RPMI7951 (cell line): ENCODE measurements at places on chromosomes 12 and 14. TPM values are rescaled to one million over a fixed set of nuclear protein-coding genes. Genes with fewer than 3 reads are reported as not detected.

DNA sequence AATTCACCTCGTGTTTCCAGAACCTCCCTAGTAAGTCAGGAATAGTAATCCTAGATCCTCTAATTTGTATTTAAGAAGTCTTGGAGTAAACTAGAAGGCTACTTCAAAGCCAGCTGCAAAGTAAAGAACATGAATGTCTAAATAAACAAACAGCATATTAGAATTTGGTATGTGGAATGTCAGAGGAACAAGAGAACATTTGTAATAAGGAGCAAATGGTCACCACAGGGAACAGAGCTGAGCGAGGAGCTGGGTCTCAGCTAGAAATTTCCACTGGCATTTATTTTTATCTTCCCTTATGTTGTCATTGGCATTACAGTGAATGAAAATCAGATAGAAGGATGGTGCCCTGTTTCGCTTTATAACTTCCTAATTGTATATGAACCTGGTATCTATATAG, 50.2 kb downstream of the FRMD6 start:
- DNase-seq, result peak; percentile 11

DNA sequence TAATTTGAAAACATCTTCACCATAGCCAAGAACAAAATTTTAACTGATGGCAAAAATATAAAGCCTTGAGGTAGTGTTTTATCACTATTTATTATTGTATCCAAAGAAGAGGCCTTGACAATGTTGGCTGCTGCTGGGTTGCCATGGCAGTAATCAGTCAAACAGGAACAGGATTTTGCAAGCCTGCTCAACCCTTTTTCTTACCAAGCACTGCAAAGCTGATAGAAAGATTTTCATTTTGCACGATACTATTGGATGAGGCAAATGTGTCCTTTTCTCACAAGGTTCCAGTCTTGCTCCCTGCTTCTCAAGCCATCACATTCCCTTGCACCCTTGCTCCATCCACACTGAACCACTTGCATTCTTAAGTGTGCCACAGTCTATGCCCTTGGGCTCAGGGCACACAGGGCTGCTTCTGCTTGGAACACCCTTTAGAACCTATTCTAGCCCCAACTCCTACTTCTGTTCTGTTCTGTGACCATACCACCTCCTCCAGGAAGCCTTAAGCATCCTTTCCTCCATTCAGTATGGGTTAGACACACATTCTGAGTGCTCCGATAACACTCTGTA, 76.5 kb upstream of the AMIGO2 start:
- peak; percentile 24 for DNase-seq

DNA sequence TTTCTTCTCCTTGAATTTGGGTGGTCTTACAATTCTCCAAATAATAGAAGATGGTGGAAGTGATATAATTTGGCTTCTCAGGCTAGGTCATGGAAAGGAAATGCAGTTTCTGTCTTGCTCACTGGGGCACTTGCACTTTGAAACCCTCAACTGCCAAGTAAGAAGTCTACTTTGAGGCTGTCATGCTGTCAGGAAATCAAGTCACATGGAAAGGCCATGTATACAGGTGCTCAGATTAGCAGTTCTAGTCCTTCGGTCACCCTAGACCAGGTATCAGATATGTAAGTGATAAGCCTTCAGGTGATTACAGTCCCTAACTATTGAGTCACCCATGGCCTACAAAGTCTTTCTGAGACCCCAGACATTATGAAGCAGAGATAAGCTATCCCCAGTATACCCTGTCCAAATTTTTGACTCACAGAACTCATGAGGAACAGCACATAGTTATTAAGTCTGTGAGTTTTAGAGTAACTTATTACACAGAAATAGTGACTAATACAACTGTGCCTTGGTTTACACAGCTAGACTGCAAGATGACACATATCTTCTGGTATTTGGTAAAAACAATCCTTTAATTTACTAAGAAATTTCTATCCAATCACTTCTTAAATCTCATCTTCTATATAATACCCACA, 26.3 kb upstream of the BBS10 start:
- DNase-seq, result no peak

GRCh38 chr14:50871914-50872732, at the start of gene ABHD12B:
TSS of gene ABHD12B (plus strand) at chr14:50872053. CDS start at chr14:50872175, 122 bp downstream.
- peak; percentile 5 for DNase-seq

GRCh38 chr12:88693837-88694445, 113.7 kb upstream of the KITLG start:
- no peak for DNase-seq

- DNase-seq, result no peak
Observed at GRCh38 chr12:131085816-131086591, 132.3 kb downstream of the ADGRD1 start.

GRCh38 chr12:82687021-82688011, 610 bp downstream of the TMTC2 start:
- peak; percentile 10 for DNase-seq

DNA sequence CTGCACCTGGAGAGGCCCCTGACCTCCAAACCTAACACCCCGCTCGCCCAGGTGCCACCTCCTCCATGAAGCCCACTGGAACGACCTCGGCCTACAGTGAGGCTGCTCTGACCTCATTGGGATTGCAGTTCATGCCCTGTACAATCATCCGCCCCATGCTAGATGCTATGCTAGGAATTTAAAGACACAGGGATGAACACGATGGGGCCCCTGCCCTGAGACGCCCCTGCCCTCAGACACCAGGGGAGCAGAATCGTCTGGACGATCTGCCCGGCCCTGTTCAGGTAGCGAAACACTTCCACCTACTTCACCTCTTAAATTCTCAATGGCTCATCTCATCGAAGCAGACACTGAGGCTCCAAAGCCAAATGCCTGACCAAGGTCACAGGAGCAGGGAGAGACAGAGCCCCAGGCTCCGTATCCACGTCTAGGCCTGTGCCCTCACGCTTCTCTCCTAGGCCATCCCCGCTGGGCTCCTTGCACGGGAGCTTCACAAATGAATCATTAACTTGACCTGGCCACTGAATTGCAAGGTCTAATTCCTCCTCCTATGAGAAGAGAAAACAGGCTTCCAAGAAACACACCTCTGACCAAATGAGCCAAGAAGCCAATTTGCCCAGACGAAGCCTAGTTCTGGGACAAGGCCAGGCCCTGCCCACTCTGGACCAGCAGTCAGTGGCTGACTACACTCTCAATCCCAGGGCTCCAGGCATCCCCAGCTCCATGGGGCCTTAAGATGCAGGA, 35.2 kb downstream of the SCARB1 start:
- peak; percentile 67 for DNase-seq

GRCh38 chr12:41206298-41206697, 18.2 kb downstream of the PDZRN4 start:
- DNase-seq, result no peak

- DNase-seq, result peak; percentile 16
Observed at GRCh38 chr14:63933110-63933509, 80.3 kb downstream of the SYNE2 start.

- no peak for DNase-seq
Observed at GRCh38 chr12:132218915-132219314, 74.7 kb downstream of the NOC4L start.

DNA sequence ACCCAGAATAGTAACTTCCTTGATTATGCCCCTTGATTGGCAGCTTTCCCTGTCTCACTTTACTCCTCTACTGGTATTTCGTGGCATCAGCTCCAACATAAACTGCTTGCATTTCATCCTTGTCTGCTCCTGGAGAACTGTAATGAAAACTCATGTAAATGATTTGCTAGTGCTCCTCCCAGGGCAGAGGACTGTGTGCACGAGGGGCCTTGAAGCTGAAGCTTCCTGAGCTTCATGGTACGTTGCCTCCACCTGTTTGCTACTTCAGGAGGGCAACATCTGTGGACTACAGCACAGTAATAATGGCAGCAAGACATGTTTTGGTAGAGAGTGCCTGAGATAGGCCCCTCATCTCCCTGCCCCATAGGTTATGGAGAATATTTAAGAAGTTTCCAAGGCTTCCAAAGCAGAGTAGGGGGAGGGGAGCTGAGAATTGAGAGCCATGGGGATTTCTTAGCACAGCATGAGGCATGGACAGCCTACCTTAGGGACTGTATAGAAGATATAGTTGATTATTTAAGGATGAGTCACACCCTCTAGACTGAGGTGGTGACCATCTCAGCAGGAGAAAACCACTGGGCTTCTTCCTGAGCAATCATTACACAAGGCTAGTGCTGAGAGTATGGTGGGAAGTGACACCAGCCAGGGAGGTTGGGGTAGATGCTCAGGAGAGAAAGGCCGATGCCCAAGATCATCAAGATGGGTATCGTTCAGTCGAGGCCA, 29.5 kb downstream of the CCDC198 start:
- no peak for DNase-seq

DNA sequence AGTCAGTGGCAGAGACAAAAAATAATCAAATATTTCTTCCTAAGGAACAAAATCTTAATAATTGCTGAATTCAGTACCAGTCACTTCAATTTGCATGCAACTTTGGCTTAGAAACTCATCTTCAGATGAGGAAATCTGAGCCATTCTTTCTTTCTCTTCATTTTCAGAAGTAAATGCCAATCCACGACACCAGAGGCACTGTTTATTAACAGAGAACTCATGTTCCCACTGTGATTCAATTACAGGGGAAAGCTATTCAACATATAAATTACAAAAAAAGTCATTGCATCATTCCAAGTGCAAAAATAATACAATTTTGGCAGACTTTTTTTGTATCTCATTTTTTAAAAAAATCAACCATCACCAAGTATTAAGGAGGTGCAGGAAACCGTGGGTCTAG, 816.1 kb upstream of the TMEM132C start:
- no peak for DNase-seq

GRCh38 chr14:69247676-69248440, 12.1 kb upstream of the GALNT16 start:
- no peak for DNase-seq

DNA sequence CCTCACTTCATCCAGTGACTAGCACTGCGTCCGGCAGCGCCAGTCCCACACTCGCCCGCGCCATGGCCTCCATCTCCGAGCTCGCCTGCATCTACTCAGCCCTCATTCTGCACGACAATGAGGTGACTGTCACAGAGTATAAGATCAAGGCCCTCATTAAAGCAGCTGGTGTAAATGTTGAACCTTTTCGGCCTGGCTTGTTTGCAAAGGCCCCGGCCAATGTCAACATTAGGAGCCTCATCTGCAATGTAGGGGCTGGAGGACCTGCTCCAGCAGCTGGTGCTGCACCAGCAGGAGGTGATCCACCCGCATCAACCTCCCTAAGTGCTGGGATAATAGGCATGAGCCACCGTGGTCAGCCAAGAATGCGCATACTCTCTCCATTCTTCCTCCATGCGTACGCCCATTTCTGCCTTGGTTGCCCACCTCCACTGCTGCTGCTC, 59.9 kb downstream of the IRF2BPL start:
- no peak for DNase-seq

DNA sequence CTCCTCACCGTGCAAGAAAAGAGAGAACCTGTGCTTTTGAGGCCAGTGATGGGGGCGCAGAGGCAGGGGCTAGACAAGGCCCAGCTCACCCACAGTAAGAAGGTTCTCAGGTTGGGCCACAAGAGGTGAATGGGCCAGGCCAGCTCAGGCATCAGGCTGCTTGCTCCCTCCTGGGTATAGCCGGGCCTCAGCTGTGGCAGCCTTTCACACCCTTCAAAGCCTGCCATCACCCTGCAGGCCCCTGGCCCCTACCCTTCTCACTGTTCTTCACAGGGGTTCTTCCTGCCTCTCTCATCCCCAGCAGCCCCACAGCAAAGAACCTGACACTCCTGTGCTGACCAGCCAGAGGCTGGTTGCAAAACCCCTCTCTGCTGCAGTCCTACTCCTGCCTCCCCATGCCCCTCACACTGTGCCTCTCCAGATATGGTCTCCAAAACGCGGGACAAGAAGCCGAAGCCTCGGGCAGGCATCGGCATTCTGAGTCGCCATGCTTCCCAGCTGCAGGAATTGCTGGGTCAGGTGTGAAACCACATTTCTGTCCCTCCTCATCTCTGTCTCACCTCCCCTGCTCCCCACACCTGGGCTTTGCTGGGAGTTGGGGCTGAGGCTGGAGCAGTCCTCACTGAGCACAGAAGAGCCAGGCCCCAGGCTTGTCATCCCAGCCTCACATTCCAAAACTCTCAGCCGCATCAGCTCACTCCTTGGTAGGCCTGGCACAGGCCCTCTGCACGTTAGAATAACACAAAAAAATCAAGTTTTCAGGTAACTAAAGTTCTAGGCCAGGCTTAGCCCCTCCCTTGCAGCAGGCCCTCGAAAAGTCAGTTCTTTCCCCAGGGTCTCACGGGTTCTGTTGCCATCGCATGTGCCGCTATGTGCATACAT, 6.9 kb upstream of the FAIM2 start:
- DNase-seq, result no peak

DNA sequence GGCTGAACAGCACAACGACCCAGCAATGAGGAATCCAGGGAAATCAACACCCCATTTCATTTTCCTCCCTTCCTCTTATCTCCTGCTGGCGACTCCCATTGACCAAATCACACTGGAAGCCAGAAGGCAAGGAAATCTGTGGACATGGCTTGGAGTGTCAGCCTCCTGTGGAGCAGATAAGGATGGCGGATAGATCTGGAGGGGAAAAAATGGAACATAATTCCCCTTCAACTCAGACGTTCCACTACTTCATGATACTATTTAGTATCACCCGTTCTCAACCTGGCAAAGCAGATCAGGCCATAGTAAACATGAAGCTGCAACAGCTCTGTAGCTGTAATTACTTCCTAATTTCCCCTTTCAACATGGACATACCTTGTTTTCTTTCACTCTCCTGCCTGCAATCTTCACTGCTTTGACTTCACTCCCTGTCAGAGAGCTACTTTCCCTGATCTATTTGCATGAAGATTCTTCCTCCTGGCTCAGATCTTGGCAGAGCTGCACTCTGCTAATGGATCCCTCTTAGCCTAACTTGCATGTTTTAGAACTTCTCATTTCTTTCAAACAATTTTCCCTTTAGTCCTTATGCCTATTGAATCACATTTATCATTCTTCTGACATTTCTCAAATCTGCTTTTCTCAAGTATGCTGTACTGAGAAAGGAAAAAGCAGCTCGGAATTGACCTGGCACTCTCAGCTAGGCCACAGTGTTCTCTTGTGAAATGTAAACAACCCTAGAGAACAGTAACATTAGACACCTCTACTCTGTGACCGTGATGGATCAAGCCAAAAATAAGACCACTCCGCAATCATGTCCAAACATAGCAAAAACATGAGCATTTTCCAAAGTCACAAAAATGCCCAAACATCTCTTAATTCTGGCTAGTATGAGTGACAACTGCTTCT, 135.1 kb downstream of the ETNK1 start:
- DNase-seq, result no peak

- no peak for DNase-seq
Observed at GRCh38 chr12:46926526-46926925, 100.7 kb upstream of the SLC38A4 start.

GRCh38 chr14:50936016-50936340, 8.3 kb downstream of the PYGL start:
- no peak for DNase-seq

The ERP27 gene
- 0.10 TPM in 1 of 2 replicates, not detected in the other for total RNA-seq

The PRB2 gene
- not detected in 2 replicates for total RNA-seq

The LRRK2 gene
- total RNA-seq, result 1.8 and 2.3 TPM in 2 replicates

The PPFIA2 gene
- 0.20 TPM in 1 of 2 replicates, not detected in the other for total RNA-seq

The MDM2 gene
- 17.5 and 24.2 TPM in 2 replicates for total RNA-seq

The DDX23 gene
- total RNA-seq, result 55.7 and 59.1 TPM in 2 replicates

The SMCO3 gene
- not detected in 2 replicates for total RNA-seq

The TAS2R7 gene
- total RNA-seq, result not detected in 2 replicates

The BBOF1 gene
- total RNA-seq, result 2.4 and 4.0 TPM in 2 replicates

The SERPINA5 gene
- total RNA-seq, result 0.49 and 2.9 TPM in 2 replicates

The MAPK1IP1L gene
- 61.9 and 64.5 TPM in 2 replicates for total RNA-seq

The SERPINA12 gene
- total RNA-seq, result not detected in 2 replicates

The VWF gene
- under 0.01 TPM in 1 of 2 replicates, not detected in the other for total RNA-seq

The ATP5F1B gene
- 453 and 475 TPM in 2 replicates for total RNA-seq

The ANGEL1 gene
- total RNA-seq, result 6.6 and 9.5 TPM in 2 replicates

The SCNN1A gene
- total RNA-seq, result not detected in 2 replicates
